ENCODE measurements at places on chromosomes 3 and 15. TPM values are rescaled to one million over a fixed set of nuclear protein-coding genes. Genes with fewer than 3 reads are reported as not detected.

Gene DNAJC17
- total RNA-seq, result 20.8 TPM

Gene CLCN2
- total RNA-seq, result 3.4 TPM

Gene CIDEC
- total RNA-seq, result not detected

Gene SLC28A1
- total RNA-seq, result not detected
